ENCODE measurements at places on chromosomes 6 and 20.
A peak's percentile ranks its signal among the peaks of the same experiment; 100 is the strongest.

DNA sequence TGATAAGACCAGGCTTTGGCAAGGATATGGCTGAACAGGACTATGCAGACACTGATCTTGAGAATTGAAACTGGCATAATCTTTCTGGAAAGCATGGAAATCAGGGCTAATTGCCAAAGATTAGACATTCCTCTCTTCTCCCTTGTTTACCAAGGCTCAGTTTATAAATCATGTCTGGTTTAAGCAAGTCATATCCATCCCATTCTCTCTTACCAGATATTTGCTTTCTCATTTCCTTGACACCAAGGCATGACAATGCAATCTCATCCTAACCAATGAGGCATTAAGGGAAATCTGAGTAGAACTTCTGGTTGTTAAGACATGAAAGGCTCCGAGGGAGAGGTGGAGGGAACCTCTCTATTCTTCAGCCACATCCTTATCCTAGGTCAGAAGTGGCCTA, 110.3 kb upstream of the CEP85L start:
- no peak for DNase-seq

DNA sequence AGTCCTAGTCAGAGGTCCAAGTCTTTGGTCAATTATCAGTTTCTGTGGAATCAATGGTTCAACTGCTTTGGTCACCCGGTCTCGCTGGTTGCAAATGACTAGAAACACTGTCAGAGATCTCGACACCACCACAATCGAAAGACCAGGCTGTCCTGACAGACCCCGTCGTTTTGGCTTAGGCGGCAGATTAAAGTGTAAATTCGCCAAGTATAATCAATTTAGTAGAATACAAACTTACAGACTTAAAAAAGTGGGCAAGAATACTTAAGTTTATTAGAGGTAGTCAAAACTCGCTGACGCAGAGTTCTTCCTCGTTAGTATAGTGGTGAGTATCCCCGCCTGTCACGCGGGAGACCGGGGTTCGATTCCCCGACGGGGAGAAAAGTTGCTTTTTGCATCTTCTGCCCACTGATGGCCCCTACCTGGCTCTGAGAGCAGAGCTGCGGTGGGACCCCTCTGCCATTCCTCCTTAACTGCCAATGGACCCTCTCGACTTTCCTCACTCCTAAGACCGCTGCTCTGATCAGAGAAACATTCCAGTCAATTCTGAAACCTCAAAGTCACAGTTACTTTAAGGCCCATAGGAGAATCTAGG, 30.6 kb upstream of the ZNF184 start:
- DNase-seq: peak; percentile 62

DNA sequence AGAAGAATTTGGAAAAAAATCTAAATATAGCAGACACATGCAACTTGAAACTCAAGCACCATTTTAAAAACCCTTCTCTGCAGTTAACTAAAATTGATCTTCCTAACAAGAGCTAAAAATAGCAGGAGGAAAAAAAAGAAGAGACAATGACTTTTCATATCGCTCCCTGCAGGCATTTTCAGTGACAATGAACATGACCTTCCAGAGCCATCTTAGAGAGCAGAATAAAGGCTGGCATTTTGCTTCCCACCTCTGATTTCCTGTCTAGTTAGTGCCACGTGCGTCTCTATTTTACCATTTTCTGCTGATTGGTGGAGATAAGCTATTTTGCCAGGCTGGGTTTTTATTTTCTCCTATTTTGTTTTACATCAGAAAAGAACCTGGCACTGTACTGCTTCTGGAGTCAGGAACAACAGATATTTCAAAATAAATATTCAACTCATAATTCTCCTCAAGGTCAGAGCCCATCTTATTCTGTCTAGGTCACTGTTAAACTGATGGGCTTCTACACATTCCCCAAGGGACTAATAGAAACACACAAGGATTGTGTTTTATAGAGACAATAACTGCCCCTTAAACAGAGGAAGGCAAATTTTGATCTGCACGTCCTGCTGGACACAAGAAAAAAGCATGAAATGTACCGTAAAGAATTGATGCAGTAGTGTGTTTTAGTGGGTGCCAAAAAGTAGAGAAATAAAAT, 70.2 kb upstream of the ENPP5 start:
- peak; percentile 27 for DNase-seq

DNA sequence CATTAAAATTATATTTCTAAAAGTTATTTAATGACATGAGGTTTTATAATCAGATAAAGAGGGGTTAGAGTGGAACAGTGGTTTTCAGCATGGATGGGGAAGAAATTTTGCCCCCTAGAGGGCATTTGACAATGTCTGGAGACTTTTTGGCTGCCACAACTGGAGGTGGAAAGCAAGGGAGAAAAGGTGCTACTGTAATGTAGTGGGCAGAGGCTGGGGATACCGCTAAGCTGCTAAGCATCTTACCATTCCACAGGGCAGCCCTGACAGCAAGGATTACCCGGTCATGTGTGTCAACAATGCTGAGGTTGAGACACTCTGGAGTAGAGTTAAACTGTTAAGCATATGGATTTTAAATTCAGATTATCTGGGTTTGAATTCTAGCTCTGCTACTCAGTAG, 52.9 kb upstream of the FABP7 start:
- DNase-seq: no peak

DNA sequence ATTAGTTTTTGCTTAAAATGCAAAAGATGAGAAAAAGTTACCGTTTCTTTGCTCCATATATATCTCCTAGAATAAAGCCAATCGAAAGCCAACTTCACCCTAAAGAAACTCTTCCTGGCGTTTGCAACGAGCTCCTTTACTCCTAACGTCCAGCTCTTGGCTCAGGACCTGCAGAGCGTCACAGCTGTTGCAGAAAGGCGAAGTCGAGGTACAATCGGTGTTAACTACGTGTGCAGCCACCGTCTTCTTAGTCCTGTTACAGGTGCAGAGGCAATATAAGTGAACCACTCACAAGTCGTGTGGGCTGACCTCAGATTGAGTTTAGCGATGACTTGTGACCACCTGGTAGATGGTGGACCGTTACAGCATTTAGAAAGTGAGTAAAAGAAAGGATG, 113.1 kb downstream of the TRIM27 start:
- DNase-seq: no peak

DNA sequence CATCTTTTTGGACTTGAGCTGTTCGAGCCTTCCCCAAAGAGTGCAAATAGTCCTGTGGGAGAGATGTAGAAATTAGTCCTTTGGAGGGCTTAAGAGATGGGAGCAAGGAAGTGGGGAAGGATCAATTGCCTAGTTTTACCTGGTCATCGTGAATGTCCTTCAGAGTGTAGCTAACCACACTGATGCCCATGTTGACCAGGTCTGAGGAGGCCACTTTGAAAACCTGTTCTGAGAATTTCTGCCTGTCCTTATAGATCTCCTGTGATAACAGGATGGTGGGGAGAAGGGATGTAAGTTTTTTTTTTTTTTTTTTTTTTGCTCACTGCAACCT, 2.0 kb downstream of the FLOT1 start:
- no peak for DNase-seq

- DNase-seq: no peak
These were observed 738.6 kb downstream of the C6orf118 start for GRCh38 chr6:164570801-164571200.

- DNase-seq: no peak
These were observed 17.2 kb upstream of the HCK start for GRCh38 chr20:32034581-32035425.

GRCh38 chr20:9867196-9867980, 28.5 kb upstream of the PAK5 start:
- DNase-seq: no peak

DNA sequence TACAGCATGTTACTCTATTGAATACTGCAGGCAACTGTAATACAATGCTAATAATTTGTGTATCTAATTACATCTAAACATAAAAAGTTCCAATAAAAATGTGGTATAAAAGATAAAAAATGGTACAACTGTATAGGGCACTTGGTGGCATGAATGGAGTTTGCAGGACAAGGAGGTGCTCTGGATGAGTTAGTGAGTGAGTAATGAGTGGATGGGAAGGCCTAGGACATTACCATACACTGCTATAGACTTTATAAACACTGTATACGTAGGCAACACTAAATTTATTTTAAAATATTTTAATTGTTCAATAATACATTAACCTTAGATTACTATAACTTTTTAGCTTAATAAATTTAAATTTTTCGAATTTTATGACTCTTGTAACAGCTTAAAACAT, 579.6 kb upstream of the MAN1A1 start:
- no peak for DNase-seq

- DNase-seq: peak; percentile 86
These were observed 142.9 kb downstream of the ADGRB3 start for GRCh38 chr6:68777956-68778355.

GRCh38 chr20:46767127-46767761, 57.8 kb downstream of the SLC2A10 start:
- DNase-seq: no peak

DNA sequence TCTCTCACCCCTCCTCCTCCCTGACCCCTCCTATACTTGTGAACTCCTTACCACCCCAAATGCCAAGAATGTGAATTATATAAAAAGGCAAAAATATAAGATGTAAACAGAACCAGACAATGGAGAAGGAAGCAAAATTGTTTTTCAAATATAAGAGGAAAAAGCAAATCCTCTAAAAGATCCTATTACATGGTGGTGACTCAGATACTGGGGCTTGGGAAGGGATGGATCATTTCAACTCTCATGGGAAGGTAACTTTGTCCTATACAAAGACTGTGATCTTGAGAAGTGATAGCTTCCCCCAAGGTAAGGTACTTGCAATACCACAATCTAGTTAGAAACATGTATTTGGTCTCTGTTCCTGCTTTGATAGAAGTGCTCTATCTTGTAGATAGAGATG, 24.6 kb upstream of the TNFRSF21 start:
- no peak for DNase-seq

DNA sequence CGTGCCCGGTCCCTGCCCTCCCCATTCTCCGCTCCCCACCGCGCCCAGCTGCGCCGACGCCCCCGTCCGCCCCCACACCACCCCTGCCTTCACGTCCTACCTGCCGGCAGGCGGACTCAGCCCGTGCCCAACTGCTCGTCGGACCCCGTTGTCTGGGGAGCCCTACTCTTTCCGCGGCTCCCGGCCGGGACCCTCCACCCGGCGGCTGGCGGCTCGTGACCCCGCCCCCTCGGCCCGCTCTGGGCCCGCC, at the start of gene SERAC1:
SERAC1 (minus strand) TSS at position 223 of the 250 bp plus-strand sequence. CDS start 9,899 bp downstream, outside the sequence.
- DNase-seq: no peak

GRCh38 chr6:451847-452246, 60.3 kb downstream of the IRF4 start:
- DNase-seq: no peak

DNA sequence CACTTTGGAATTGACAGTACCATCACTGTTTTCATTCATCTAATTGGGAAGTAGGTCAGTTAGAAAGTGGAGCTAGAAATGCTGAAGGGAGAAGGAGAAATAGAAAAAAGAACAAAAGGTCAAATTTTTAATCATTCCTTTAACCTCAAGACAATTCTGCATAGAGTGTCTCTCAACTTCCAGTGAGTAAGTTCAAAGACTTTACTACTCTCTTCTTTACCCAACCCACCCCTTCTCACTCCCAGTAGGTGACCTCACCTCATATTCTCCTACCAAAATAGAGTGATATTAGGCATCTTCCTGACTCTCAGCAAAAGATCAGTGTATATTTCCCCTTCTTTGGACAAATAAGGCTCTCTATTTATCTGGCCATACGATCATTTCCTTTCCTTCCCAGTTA, 340.0 kb upstream of the JAG1 start:
- DNase-seq: no peak

Measured in brain (organoid and tissue), 16 donors.